ENCODE measurements at places on chromosomes 7 and 10.

GRCh38 chr7:25712500-25712899 lies 439.5 kb upstream of the NFE2L3 start:
- DNase-seq: no peak

DNA sequence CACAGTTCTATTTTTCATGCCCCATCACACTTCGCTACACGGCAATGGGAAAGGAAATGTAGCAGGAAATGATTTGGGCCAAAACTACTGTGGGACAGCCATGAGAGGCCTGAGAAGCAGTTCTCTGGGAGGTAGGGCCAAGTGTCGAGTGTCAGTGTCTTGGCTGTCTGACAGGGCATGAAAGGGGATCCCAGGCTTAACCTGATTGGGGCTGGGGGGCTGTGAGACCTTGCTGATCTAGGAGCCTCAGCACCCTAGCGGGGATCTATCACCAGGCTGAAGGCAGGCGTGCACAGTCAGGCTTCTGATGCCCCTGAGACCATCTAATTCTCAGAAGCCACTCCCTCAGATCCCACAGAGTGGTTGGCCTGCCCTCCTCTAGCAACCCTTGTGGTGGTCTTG lies 58.2 kb upstream of the SLC25A13 start:
- no peak for DNase-seq

- no peak for DNase-seq
These were observed 42.7 kb downstream of the SPDYE5 start for GRCh38 chr7:75534727-75535307.

DNA sequence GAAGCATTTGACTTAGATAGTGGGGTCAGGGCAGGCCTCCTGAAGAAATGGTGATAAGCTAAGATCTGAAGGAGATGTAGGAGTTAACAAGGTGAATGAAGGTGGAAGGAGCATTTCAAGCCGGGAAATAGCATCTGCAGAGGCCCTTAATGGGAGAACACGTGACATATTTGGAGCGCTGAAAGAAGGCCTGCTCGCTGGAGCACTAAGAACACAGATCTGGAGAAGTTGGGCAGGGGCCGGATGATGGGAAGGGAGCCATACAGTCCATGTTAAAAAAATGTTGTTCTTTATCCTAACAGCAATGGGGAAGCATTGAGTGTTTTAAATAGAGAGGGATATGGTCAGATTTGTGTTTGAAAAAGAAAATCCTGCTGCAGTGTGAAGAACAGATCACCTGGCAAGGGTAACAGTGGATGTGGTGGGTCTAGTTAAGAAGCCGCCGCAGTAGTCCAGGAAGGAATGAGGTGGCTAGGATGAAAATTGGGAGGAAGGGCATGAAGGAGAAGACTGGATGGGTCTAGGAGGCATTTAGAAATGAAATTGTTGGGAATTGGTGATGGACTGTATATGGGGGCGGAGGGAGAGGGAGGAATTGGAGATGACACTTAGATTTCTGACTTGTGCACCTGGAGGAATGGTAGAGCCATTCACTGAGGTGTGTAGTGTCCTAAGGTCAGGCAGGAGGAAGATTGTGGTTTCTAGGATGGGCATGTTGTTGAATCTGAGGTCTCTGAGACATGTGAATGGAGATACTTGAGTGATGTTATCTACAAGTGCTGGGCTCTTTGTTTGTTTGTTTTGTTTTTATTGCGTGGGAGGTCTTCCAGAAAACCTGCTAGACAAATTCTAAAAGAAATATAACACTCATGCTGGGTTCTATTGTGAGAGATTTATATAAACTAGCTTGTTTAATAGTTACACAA lies 58.4 kb downstream of the MET start:
- no peak for DNase-seq

GRCh38 chr10:75911426-75911825 lies 480.0 kb downstream of the LRMDA start:
- no peak for DNase-seq

DNA sequence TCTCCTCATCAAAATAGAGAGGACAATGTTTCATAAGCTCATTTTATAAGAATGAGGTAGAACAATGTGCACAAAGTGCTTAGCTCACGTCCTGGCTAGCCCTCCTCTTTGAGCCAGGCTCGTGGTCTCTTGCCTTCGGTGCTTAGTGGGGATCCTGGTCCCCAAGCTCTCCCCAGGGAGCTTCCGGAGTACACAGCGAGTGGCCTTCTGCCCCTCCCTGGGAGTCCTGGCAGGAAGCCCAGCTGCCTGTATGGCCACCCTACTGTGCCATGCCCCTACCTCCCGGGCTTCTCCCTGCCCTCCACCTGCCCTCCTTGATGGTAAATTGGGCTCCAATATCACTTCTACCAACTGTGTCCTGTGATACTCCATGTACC lies 868 bp downstream of the MYO1G start:
- DNase-seq: no peak

GRCh38 chr10:77391605-77392235 lies 245.9 kb downstream of the KCNMA1 start:
- no peak for DNase-seq

GRCh38 chr10:11104772-11105675 lies 87.4 kb downstream of the CELF2 start:
- DNase-seq: peak; percentile 15

DNA sequence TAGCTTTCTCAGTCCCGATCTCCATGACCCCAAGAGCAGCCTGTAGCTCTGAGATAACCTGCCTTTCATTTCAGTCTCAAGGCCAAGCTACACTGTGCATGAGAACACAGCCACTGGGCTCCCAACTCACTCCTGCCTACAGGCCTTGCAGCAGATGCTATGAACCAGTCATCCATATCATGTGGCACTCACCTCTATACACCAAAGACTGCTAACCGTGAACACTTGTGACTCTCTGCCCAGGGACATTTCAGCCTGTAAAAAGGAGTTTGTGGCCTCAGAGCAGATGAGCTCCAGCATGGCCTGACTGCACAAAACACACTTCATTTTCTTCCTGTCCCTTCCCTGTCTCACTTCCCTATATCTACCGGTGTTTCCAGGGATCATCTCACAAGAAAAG lies 56.9 kb upstream of the NPY start:
- DNase-seq: no peak

DNA sequence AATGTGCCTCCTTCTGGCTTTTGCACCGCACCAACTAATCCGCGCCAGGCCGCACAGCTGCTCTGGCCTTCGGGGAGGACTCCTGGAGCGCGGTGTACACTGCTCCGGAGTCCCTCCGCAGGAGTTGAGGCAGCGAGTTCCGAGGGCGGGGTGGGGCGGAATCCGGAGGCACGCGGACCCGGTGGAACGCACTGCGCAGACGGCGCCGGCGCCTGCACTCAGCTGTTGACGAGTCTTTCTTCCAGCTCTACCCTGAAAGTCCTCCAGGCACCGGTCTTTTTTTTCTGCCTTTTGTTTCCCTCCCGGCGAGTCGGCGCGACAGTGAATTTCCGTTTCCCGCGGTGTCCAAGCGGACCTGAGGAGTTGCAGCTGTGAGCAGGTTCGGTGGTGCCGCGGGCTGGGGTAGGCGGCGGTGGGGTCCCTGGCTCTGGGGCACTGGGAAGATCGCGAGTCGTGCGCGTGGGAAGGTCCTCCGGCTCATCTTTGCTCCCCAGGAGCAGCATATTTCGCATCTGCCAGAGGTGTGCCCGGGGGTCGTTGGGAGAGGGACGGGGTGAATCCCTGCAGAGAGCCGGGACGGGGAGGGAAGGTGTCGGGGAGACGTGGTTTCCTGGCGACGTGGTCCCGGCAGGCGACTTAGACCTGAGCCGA lies 44.1 kb downstream of the SFTPD start:
- DNase-seq: peak; percentile 31

DNA sequence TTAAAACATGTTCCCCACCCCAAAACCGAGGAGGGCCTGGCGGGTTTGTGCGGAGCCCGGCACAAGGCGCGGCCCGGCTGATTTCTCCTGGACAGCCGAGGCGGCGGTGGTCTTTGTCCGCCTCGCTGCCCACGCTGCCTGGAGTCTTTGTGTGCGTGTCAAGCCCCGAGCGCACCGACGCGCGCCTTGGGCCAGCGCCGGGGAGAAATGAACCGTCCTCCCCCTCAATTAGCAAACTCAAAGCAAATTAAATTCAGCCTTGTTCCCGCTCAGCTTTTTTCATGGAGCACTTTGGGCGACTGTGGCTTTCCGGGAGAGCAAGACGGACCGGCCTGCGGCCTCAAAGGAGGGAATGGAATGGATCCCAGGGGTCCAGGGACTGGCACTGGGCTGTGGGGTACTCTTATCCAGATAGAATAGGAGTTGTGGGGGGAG lies 4.1 kb downstream of the EMX2 start:
- DNase-seq: no peak

DNA sequence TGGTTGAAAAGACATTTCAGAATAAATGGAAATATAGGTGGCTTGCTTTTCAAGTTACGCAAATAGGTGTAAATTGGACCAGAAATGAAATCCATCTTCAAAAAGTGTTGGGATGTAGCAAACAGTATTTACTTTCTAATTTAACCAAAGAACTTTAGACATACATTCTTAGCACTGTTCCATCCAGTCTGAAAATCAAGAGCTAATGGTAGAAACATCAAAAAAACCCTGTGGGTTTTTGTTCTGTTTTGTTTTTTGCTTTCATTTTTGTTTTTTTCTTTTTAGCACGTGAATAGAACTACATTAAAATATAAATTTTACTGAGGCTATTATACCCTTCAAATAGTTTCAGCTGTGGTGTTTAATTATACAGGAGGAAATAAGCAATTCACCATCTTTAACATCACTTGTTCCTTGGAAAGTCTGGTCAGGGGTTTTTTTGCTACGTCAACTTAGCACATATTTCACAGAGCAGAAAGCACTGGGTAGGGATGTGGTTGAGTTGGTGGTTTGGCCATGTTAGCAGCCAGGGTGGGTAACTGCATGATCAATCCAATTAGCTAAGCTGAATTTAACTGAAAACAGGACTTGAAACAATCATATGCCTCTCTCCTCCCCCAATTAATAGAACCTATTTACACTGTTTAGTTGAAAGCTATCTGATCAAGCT lies 275.4 kb upstream of the PFKP start:
- DNase-seq: no peak

- DNase-seq: no peak
These were observed 169.1 kb downstream of the DIP2C start for GRCh38 chr10:520402-520787.

- DNase-seq: peak; percentile 33
These were observed 101.0 kb upstream of the AGR3 start for GRCh38 chr7:16982640-16983350.

DNA sequence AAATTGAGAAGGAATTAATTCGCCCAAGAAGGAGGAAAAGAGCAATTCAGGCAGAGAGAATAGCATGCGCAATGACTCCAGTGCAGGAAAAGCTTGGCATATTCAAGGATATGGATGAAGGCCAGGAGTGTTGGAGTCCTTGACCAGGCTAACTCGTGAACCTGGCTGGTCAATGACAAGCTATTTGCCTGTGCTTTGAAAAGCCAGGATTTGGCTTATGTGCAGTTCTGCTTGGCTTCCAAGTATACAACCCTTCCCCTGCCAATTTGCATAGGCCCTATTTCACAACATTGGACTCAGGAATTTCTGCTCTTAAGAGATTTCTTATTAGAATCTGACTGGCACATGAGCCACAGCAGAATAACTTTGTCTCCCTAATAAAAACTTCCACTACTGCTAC lies 72.3 kb upstream of the SP8 start:
- DNase-seq: no peak

GRCh38 chr10:30857803-30858202 lies 173.9 kb downstream of the ZNF438 start:
- DNase-seq: no peak

DNA sequence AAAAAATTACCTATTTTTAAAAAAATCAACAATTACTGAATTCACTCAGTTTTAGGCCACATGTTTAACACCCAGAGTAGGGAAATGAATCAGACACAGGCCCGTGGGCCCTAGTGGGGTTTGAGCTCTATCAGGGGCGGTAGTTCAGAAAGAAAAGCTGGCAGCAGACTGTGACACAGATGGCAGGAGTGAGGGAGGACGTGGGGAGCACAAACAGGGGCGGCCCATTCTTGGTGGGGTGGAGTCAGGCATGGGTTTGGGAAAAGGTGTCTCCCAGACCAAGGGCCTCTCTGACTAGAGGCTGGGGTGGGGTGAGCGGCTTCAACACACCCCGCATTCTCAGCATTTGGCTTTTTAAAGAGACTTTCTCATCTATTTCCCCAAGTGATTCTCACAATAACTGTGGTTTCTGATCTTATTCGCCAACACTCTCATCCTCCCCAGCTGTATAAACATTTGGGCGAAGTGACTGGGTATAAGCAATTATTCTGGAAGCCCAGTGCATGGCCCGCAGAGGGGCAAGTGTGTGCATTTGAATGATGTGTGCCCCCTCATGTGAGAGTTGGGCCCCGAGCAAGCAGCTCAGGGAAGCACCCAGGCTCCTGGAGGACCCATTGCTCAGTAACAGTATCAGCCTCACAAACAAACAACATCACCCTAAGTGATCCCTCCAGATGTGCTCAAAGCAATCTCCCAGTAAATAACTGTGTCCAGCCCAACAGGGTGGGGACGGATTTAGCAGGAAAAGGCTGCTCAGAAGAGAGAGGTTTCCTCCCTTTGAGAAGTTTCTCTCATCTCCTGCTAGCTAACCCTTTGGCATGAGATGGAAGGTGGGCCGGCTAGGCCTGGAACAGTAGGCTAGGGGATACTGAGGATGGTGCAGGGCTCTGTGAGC lies 437.6 kb upstream of the ZMIZ1 start:
- DNase-seq: no peak

DNA sequence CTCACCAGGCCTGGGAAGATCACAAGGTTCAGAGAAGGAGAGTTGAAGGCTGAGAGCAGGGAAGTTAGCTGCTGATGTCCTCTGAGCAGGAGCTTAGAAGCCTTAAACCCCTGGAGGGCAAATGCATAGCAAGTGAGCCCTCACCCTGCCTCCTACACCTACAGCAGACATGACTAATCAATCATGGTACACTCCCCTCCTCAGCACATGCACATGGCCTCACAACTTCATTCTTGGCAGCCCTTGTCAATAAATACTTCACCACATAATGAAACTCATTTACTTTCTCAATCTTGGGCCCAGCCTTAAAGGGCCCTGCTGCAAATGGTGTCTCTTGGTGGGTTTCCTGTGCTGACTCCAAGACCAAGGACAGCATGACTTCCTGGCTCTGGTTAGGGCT lies 12.9 kb downstream of the MMRN2 start:
- DNase-seq: no peak

DNA sequence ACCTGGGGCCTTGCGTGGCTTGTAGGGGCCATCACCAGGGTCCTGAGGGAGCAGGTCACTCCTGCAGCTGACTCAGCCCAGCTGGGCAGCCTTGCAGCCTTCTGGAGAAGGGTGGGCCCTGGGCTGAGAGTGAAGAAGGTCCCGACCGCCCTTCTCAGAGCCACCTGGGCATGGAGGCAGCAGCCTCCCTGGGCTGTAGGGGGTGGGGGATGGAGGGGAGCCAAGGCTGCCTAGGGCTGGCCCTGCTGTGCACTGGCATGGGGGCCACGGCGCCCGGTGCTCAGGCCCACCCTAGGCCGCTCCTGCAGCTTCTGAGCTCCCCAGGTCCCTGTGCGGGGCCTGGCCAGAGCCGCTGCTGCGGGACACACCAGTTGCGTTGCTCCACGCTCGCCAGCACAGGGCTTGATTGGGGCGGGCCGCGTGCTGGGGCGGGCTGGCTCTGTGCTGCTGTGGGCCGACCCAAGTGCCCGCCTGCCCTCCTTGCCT lies 63.6 kb upstream of the NKX6-2 start:
- DNase-seq: no peak

GRCh38 chr10:60944058-60944909 lies at the start of gene RHOBTB1:
TSS of gene RHOBTB1 (minus strand) at chr10:60944185. CDS start at chr10:60911542, 32,643 bp downstream.
- no peak for DNase-seq

- no peak for DNase-seq
These were observed 466.5 kb downstream of the PLXNA4 start for GRCh38 chr7:132109769-132110168.

All from CD4-positive, alpha-beta T cell treated with Interleukin-6 at 100 ng/mL for 8 hours (primary cell).